NCI-H1436 treated with DMSO at 0.1 percent for 48 hours (cell line): ENCODE measurements at places on chromosomes 12 and 14.

DNA sequence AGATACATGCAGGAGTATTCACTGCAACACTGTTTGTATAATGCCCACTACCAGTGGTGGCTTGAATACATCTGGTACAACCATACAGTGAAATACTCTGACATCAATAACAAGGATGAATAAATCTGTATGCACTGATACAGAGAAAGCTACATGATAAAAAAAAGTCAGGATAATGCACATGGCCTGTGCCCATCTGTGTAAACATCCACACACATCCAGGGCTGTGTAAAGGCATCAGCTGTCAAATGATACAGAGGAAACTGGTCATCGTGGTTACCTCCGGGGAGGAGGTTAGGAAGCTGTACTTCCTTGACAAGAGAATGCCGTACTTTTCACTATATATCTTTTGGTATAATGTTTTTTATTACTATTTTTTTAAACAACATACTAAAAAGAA, 176.6 kb downstream of the FOXN3 start:
- DNase-seq = no peak

DNA sequence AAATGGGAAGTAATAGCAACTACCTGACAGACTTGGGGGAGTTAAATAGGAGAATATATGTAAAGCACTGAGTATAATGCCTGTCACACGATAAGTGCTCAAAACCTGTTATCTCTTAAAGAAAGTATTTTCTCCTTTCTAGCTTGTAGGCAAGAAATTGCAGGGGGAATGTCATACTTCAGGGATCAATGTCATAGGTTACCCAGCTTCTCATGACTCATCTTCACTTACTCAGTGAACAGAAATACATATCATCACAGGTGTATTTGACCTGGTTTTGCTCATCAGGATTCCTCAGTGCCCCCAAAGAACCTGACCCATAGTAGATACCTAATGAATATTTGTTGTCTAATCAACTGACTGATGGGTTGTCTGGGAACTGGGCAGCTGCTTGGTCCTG, 285.0 kb upstream of the ATP2B1 start:
- DNase-seq = no peak

GRCh38 chr12:19301688-19302087, 137.6 kb upstream of the AEBP2 start:
- no peak for DNase-seq

- DNase-seq = no peak
Measured at GRCh38 chr14:78173346-78174035, 3.3 kb downstream of the NRXN3 start.

- no peak for DNase-seq
Measured at GRCh38 chr14:38129705-38130104, 78.0 kb upstream of the SSTR1 start.
